ENCODE measurements at places on chromosomes 1 and 21.

DNA sequence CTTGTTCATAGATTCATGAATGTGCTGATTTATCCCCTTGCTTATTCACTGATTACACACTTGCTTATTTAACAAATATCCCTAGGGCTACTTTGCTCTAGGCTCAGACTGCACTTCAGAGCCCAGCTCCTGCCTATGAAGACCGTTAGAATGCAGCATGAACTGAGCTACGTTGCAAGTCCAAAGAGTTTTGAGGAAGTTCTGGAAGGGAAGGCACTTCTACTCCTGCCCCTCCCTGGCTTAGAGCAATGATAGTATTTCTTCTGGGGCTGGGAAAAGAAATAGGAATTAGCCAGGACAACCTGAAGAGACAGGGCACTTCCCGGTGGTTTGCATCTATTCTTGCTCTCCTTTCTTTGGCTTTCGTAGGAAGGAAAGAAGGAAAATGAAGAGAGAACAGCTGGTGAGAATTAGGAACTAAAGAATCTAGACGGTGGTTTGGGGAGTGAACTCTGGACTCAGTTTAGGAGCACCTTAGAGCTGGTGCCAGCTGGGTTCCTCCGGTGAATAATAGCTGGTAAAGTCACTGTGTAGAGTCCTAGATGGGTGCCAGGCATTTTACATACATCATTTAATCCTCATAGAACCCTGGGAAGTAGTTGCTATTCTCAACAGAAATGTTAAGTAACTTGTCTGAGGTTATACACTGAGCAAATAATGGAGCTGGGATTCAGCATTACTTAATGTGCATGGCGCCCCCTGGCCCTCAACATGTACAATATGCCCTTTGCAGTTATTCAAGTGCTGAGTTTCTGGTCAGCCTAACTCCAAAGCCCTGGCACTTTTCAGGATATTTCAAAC, 65.9 kb downstream of the NDUFS5 start:
- DNase-seq: no peak

- no peak for DNase-seq
These were observed 46.4 kb upstream of the SLC22A15 start for GRCh38 chr1:115929881-115930280.

DNA sequence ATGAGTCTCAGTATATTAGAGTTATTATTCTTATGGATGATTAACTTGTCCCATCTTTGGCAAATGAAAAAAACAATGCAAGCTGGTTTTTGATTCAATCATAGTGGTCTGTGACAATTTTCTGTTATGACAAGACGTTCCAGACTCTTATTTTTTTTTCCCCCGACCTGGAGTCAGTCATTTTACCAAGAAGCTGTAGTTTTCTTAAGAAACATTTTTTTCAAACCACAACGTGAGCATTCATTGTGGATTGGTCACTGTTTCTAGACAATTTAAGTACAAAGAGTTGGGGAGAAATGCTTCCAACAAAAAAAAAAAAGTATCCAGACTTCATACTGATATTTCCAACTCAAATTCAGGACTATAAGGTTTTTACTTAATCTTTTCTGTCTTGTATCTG, 8.0 kb upstream of the ANGPTL3 start:
- DNase-seq: no peak

GRCh38 chr1:15077384-15077783, 76.2 kb upstream of the TMEM51 start:
- DNase-seq: no peak

- DNase-seq: no peak
These were observed 261.1 kb upstream of the RGS18 start for GRCh38 chr1:191897134-191897533.

GRCh38 chr1:233598891-233599541, 14.9 kb upstream of the KCNK1 start:
- no peak for DNase-seq
